Stimulated activated naive CD8-positive, alpha-beta T cell treated with anti-CD3 and anti-CD28 coated beads, Interleukin-15, Interleukin-2, amounts not matched to agents 100 U/mL and 50 U/mL, for 24 hours (primary cell): ENCODE measurements at places on chromosomes 2 and 18.

DNA sequence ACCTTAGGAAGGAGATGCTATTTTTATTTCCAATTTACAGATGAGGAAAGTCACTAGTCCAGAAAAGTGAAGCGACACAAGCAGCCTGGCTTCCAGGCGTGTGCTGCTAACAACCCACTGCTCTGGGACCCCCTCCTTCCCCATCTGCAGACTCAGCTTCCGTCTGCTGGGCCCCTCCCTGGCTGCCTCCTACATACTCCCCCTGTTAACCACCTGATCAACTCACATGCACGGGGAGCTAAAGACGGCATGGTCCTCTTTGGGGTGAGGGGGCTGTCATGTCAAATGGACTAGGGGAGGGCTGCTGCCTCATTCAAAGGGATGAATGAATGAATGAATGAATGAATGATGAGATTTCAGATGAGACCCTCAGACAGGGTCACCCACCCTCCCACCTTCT lies 184.2 kb downstream of the CTIF start:
- DNase-seq, result no peak

DNA sequence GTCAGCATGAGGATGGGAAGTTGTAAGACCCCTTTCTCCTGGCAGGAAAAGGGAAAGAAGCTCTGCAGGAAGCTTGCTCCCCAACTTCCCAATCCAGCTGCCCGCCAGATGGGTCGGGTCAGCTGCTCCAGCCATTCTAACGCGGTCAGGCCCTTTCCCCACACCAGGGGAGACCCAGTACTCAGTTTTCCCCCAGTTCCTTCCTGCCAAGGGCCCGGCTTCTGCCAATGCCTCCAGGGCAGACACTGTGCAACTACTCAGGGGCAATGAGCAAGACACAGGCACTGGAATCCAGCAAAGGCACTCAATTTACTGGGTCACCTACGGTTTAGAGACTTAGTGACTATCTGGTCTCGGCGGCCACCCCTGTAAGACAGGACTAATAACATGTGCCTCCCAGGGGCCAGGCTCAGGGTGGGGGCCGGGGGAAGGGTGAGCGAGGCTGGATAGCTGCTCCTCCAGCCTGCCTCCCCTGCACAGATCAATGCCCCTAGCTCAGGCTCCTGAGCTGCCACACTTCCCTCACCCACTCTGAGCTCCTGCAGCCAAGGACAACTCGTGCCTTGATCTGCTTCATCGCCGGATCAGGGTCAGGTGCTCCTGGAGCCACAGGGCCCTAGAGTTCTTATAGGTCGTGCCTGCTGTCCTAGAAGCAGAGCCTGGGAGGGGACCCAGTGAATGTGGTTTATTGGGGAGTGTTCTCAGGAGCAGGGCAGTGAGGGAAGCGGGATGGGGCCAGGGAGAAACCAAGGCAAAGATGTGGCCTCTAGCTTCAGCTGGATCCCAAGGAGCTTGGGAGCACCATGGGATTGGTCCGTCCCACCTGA lies 171.1 kb downstream of the ZFP36L2 start:
- no peak for DNase-seq

DNA sequence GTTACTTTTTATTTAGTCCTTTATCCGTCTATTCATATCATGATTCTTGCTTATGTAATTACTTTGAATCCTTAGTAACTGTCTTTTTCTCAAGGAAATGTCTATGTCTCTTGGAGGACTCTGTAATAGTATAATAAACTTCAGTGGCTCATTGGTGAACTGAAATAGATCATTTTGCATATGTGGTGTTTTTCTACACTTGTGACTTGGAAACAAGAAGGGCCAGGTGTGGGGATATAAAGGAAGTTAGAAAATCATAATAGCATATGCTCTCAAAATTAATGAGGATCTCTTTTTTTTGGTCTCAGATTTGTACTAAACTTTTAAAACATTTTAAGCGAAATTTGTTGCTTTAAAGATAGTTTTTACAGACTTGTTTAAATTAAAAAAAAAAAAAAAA lies 453.0 kb upstream of the CDH20 start:
- no peak for DNase-seq

DNA sequence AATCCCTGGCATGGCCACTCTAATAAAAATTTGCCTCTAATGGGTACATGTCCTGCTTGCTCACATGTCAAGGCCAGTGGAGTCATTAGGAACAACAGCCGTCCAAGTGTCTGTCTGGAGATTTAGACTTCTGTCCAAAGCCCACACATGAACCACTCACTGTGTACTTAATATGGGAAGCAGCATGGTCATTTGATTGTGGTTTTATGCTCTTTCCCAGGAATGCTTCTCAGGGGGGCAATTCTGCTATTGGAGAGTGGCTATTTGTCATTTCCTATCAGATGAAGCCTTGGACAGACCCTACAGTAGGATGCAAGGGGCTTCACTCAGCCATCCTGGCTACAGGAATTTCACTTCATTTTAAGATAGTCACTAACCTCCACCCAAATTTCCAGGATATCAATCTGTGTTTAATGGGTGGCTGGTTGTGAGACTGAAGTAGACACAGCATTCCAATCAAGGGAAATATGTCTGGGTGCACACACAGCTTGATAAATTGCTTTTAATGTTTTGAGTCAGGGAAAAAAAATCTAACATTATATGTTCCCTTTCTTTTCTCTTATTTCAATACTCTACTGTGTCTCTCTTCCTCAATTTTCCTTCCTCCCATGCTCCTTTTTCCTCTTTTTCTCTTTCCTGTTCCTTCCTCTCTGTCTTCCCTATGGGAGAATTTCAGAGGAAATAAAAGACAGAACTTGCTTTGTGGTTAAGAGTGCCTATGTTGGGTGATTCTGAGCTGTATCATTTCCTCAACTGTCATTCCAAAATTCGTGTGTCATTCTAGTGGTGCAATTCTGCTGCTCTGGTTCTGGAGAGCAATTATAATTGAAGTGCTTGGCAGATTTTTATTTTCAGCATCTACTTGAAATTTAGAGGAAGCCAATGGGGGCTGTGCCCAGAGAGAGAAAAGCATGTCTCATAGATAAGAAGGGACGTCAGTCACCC lies 320.1 kb downstream of the OSR1 start:
- DNase-seq, result no peak
